ENCODE measurements at places on chromosomes 13 and 19.

- 0 out of 2 replicates have a peak, but pooled peaks cover 6% of the 10 kb centered on the region for H3K4me1 ChIP-seq
- H3K4me3 ChIP-seq: no peak overlapping the region
- no peaks in the 10 kb centered on the region for H3K27me3 ChIP-seq
- H3K27ac ChIP-seq: no peak overlapping the region
These were observed 11.5 kb downstream of the TM6SF2 start for GRCh38 chr19:19261350-19262189.

DNA sequence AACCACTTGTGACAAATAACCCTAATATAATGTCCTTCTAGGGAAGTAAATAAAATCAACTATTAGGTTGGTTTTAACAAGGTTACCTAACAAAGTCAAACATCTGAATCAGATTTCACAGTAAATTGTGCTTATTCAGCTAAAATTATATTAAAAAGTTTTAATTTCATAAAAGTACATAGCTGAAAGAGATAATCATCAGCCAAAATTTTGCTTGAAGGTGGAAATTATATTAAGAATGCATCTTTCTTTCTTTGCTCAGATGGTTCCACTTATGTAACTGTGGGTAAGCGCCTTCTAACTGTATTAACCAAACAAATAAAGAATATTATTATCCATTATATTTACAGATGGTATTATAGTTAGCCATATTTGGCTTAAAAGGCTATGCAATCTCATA, 2840.3 kb upstream of the PCDH20 start:
- H3K27me3 ChIP-seq: no peaks in the 10 kb centered on the region
- no peaks in the 10 kb centered on the region for H3K36me3 ChIP-seq
- DNase-seq: no peak

DNA sequence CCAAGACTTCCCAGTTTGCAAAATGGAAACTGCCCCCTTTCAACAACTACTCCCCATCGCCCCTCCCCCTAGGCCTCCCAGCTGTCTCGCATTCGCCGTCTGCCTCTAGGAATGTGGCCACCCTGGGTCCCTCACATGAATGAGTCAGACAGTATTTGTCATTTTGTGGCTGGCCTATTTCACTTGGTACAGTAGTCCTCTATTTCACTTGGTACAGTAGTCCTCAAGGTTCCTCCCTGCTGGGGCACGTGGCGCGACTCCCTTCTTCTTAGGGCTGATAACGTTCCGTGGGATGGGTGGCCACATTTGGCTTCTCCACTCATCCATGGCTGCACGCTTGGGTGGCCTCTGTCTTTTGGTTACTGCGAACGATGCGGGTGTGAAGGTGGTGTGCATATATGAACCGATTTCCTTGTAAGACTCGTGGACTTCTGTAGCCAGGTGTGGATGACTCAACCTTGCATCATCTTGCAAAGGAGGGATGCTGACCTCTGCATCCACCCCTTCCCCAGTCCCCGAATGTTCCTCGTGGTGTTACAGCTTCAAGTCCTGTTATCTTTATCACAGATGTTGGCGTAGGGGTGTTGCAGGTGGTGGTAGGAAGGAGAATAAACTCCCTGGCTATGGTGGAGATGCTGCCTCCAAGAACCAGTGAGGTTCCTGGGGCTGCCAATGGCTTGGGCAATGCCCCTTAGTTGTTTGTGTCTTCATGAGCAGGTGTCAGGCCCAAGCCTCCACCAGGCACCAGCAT, 112.1 kb upstream of the SOX1 start:
- peaks cover 10% of the 10 kb centered on the region for H3K4me1 ChIP-seq
- H3K27ac ChIP-seq: no peak overlapping the region
- no peaks in the 10 kb centered on the region for H3K36me3 ChIP-seq
- H3K27me3 ChIP-seq: 0 out of 2 replicates have a peak, but pooled peaks cover 4% of the 10 kb centered on the region
- DNase-seq: peak; percentile 36

GRCh38 chr13:79560954-79561353, 80.0 kb downstream of the NDFIP2 start:
- DNase-seq: no peak
- H3K27ac ChIP-seq: no peak overlapping the region
- H3K4me3 ChIP-seq: no peak overlapping the region
- H3K4me1 ChIP-seq: no peaks in the 10 kb centered on the region
- H3K36me3 ChIP-seq: peaks cover 6% of the 10 kb centered on the region
- H3K27me3 ChIP-seq: no peaks in the 10 kb centered on the region

DNA sequence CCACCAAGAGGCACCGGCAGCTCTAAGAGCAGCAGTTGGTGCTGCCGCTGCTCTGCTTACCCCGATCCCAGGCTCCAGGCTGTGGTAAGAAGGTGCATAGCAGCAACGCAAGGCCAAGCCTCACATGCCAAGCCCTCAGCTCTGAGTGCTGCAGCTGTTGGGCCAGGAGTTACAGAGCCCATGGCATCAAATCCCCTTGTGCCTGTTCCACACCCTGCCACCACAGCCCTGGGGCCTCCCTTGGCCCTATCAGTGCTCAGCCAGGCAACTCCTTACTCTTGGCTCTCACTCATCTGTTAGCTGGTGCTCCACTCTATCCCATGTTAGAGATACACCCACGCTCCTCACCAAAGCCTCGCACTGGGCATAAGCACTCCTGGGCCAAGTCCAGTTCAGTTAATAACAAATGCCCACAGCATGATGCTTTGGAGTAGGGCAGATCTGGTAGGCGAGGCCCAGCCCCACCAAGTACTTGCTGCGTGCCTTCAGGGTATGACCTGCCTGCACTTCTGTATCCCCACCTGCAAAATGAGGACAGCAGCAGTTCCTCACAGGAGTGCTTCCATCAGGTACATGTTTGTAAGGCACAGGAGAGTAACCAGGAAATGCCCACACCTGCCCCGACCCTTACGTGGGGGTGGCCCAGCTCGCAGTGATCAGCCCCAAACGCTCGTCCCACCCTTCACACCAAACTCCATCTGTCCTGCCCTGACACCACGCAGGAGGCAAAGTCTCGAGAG, 16.2 kb downstream of the AKAP8L start:
- H3K36me3 ChIP-seq: peaks cover 18% of the 10 kb centered on the region
- H3K4me1 ChIP-seq: no peaks in the 10 kb centered on the region
- no peaks in the 10 kb centered on the region for H3K27me3 ChIP-seq
- DNase-seq: no peak
- H3K4me3 ChIP-seq: no peak overlapping the region
- no peak overlapping the region for H3K27ac ChIP-seq

Data from HCT116 (cell line).